ENCODE measurements at places on chromosomes 7 and 10.

DNA sequence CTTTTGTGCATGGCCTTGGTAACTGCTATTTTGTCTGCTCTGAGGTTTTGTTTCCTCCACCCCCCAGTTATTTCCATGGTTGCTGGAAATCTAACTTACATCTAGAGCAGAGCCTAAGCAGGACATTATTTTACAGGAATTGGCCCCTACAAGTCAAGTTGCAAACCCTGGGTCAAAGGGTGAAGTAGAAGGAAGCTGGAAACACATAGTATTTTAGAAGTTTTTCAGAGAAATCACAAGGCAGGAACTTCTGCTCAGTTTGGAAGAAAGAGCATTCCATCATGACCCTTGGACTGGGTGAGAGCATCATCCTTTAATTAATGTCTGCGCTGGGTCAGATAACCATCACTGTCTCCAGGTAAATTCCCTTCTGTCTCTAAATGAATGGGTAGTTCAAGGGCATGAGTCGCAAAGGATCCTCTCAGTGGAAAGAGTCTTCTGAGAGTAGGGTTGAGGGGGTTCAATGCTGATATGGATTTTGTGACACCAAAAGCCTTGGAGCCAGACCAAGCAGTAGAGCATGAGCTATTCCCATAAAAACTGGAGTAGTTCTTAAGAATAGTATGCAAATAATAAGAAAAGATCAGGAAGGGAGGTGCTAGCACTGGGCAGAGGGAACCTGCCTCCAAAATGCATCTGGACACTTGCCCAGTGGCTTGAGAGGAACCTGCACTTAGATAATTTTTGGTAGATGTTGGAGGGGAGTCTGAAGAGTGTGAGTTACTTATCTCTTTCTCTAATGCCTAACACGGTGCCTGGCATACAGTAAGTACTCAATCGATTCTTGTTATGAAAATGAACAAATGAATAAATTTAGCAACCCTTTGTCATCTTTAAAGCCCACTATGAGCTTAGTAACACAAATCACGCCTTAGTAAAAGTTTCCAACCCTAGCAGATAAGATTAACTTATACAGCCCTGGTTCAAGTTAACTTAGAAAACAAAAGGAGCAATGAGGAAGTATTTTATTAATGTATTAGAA lies 160.6 kb upstream of the ADO start:
- DNase-seq = no peak

- no peak for DNase-seq
Measured at GRCh38 chr10:49278497-49278981, 20.4 kb upstream of the C10orf71 start.

- DNase-seq = no peak
Measured at GRCh38 chr7:76074972-76075370, 27.1 kb downstream of the MDH2 start.

DNA sequence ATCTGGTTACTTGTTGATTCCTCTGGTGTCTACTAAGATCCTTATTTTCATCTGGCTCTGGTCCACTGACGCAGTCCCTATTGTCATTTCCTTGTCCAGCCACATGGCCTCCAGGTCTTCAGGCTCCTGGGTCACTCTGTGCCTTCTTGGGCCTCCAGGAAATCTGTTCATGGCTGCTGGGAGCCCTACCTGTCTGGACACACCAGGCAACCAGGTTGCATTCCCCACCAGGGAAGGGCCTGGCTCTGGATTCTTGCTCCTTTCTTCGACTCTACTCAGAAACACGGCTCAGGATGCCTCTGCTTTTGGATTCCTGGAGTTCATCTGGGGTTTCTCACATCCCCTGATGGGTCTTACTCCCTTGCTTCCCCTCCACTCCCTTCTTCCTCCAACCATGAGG lies 8.0 kb upstream of the PPIF start:
- DNase-seq = no peak

DNA sequence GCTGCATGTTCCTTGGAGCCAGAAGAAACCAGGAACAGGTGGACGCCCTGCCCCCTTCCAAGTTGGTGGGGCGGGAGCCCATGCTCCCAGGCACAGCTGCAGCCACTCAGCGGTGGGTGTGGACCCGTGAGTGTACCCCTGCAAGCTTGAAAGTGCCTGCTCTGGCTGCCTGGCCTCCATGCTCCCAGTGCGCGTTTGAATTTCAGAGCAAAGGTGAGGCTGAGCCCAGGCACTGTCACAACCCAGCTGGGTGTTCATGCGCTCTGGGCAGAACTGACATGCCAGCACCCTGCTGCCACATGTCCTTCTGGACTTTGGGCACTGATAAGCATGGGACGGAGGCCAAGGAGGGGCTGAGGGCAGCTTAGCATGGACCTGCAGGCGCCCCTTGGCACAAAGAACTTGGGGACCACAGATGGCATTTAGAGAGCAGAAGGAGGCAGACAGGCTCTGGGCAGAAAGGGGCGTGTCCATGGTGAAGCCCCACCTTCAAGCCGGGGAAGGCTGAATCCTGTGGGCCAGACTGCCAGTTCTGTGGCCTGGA lies 402.0 kb upstream of the NRG3 start:
- no peak for DNase-seq

DNA sequence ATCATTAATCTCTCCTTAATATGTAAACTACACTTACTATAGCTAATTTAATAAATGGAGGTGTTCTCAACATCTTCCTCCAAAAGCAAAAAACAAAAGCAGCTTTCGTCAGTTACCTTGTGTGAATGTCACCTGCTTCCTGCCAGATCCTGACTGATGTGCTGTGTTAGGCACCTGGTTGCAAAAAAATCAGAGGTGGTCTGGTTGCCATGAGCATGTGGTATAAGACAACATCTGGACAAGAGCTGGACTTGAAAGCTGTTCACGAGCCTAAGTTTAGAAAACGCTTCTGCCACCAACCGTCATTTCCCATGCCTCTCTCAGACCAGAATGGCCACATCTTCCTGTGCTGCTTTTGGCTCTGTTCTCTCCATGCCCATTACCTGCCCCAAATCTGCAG lies 42.0 kb upstream of the GGCT start:
- DNase-seq = no peak

- DNase-seq = no peak
Measured at GRCh38 chr7:104816537-104816936, 197.5 kb upstream of the KMT2E start.

- DNase-seq = no peak
Measured at GRCh38 chr7:38929460-38930171, 20.6 kb upstream of the VPS41 start.

DNA sequence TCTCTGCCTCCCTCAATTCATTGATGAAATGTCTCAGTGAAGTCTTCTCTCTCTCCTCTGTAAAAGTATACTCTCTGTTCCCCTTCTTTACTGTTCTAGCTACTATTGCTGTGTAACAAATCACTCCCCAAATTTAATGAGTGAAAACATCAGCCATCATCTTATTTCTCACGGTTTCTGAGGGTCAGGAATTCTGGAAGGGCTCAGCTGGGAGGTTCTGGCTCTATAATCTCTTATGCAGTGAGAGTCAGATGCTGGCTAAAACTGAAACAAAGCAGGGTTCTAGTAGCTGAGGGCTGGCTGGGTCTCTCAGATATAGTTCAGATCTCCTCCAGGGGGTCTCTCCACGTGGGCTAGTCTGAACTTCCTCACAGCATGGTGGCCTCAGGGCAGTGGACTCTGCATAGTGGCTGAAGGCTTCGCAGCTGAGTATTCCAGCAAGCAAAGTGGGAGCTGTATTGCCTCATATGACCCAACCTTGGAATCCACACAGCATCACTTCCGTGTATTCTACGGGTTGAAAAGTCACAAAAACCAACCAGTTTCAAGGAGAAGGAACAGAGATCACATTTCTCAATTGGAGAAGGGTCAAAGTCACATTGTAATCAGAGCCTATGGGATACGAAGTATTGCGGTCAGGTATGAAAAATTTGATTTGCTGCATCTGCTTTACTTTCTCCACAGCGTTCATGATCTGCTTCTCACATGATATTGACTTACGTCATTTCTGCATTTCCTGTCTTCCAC lies 74.8 kb upstream of the ATRNL1 start:
- no peak for DNase-seq

DNA sequence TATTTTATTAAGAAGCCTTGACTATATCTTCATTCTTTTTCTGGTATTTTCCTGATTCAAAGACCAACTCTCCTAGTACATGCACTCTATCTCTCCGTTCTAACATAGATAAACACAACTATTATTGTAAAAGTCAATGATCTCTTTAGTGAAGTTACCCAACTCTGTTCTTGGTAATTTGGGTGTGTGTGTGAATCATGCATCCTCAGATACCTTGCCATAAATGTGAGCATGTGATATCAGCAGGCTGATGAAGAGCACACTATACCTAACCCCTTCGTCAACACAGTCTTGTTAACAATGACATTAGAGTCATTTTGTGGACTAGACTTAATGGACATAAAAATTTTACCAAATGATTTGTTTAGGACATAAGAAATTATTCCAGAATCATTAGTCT lies 1122.1 kb downstream of the XPNPEP1 start:
- DNase-seq = no peak

GRCh38 chr7:127789031-127789430 lies 137.0 kb downstream of the SND1 start:
- no peak for DNase-seq

DNA sequence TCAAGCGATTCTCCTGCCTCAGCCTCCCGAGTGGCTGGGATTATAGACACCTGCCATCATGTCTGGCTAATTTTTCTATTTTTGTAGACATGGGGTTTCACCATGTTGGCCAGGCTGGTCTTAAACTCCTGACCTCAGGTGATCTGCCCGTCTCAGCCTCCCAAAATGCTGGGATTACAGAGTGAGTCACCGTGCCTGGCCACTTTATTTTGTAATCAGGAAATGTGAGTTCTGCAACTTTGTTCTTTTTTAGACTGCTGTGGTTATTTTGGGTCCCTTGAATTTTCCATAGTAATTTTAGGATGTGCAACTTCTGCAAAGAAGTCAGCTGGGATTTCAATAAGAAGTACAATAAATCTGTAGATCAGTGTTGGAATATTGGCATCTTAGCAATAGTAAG lies 96.8 kb downstream of the CYTH3 start:
- no peak for DNase-seq

- DNase-seq = no peak
Measured at GRCh38 chr10:123966896-123967231, 75.3 kb upstream of the CPXM2 start.

- no peak for DNase-seq
Measured at GRCh38 chr7:120662291-120662690, 195.7 kb downstream of the TSPAN12 start.

- DNase-seq = no peak
Measured at GRCh38 chr10:83852146-83852545, 287.2 kb upstream of the GHITM start.

DNA sequence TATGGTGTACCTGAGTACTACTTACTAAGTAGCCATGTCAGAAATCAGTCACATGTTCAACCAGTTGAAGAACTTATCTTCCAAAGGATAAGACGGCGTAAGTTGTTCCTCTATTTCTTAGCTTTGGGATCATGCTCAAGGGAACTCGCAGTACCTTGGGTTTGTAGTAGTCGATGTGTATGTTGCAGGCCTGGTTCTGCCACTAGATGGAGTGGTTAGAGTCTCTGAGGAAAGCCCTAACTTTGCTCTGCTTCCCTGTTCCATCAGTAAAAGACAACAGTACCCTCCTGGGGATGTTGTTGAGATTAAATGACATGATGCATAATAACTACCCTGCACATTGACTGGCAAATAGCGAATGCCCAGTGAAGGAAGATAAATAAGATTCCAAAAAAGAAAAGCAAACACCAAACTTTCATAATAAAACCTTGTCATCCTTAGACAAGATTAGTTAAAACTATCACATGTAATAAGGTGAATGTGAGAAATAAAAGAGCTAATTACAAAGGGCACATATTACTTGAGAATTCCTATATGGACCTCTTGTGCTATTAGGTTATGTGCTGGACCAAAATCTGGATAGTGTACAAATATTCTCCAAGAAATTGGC lies 165.9 kb downstream of the ABCA13 start:
- DNase-seq = peak; percentile 55

GRCh38 chr10:17256627-17257026 lies 28.6 kb downstream of the VIM start:
- no peak for DNase-seq

DNA sequence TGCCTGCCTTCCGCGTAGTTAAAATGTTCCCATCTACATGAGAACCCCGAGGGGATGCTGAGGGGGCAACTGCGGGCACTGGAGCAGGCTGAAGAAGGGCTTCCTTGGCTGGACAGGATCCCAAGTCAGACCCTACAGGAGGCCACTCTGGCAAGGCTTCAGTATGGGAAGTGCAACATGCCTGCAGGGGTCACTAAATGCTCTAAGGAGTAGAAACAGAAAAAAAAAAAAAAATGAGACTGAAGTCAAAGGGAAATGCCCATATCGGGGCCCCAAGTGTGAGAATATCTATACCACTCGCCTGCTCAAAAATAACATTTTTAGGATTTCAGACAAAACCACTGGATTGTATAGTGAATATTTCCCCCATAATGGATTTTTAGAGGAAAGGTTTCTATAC lies 33.5 kb downstream of the FAM204A start:
- DNase-seq = no peak

- DNase-seq = no peak
Measured at GRCh38 chr10:104521901-104522694, 119.0 kb upstream of the SORCS3 start.

DNA sequence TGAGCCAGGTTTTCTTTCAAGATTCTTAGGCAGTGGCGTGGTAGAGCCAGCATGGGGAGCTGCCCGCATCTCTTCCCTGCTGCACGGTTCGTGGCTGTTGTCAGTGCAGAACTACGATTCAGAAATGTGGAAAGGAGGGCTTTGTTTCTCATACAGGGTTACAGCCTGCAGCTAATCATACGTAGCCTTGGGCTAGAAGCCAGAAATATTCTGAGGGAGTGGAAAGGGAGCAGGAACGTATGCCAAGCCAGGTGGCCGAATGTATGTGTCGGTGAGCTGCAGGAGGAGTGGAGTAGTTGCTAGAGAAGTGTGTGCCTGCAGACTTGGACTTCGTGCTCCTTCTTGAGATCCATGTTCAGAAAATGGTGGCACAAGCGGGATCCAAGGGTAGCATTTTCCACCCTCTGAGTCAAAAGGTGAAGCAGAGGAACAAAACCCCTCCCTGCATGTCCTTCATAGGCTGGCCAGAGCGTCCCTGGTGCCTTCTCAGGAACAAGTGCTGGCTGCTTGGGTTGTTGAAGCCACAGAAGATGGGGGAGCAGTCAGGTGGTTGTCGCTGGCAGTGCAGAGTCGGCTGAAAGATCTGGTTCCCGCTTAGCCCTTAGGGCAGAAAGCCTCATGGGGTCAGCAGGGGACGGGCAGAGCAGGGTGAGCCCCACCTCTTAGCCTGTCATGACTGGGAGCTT lies 40.9 kb downstream of the LANCL2 start:
- peak; percentile 74 for DNase-seq

GRCh38 chr7:21939136-21939857 lies 6.4 kb downstream of the CDCA7L start:
- DNase-seq = no peak

DNA sequence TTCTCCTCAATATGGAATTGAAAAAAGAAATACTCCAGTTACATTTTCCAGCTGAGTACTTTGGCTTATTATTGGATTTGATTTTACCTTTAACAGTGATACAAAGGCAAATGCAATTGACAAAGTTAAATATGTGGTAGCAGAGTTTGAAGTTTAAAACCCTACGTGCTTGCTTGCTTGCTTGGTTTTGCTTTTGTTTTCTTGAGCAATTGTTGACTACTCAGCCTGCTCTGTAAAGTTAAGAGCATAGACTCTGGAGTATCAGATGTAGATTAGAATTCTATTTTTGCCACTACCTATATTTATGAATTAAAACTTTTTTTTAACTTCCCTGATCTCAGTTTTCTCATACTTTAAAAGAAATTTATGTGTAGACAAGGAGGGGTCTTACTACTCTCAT lies 51.4 kb downstream of the PCDH15 start:
- DNase-seq = no peak

- DNase-seq = peak; percentile 38
Measured at GRCh38 chr7:65951837-65952578, 30.0 kb downstream of the GUSB start.

GRCh38 chr10:102324061-102324460 lies 71.4 kb upstream of the NFKB2 start:
- no peak for DNase-seq

All from NCI-H2081 (cell line).